Stimulated activated CD4-positive, alpha-beta T cell treated with anti-CD3 and anti-CD28 coated beads, Interleukin-1b, Interleukin-23, amount 100 ng/mL, for 1 hour (primary cell): ENCODE measurements at places on chromosomes 7 and 10.

GRCh38 chr10:28179006-28179742, 123.7 kb downstream of the MPP7 start:
- peak; percentile 5 for DNase-seq

- DNase-seq: no peak
These were observed 30.2 kb downstream of the ENTPD7 start for GRCh38 chr10:99689461-99689860.

DNA sequence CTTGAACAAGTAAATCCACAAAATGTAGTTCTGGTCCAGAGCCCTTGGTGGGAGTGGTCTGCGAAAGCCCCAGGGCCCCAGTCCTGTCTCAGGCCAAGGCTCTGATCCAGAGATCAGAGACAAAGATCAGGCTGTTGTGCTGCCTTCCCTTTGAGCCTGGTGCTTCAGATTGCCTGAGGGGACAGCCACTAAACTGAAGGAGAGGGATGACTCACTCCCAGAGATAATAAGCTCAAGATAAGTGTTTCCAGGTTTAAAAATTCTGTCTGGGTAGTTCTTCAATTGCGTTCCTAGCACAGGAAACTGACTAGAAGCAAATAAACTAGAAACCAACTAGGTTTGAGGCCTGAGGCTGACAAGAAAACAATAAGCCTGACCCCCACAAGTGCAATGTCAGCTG, 190.2 kb downstream of the RAMP3 start:
- DNase-seq: no peak

DNA sequence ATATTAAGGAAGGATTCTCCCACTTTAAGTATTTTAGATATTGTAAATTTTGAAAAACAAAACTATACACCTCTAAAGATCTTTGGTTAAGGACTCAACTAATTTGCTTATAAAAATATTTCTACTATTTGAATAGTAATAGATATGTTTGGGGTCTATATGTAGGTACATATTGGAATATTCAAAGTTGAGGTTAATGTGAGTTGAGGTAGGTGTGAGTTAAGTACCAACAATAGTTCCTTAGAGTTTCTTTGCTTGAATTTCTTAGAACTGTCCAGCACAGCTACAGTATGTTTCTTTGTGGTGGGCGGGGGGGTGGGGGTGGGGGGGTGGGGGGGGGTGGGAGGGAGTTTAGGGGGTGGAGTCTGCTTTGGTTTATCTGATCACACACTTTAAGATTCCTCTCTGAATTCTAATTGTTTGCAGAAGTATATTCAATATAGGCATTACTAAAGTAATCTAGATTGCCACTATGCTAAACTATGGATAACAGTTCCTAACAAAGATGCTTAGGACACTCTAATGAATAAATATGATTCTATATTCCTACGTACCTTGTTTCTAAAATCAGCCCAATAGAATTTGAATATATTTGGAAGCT, 2.1 kb downstream of the GRM3 start:
- DNase-seq: no peak

DNA sequence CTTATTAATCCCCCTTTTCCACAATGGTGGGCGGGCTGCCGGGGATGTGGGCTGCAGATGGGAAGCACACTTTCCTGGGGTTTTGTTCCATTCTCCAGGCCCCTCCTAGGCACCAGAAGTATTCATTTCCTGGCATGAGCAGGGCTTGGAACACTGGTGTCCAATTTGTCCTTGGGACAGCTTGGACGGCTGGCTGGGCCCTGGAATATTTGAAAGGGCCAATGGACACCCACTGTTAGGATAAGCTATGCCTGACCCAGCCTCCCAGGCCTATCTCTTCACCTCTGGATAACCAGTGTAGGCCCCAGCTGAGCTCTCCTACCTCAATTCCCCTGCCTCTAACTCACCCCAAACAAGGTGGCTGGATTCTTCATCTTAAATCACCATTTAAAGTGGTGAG, 354.9 kb downstream of the PTEN start:
- DNase-seq: no peak

GRCh38 chr7:151514461-151515275, 5.0 kb downstream of the RHEB start:
- no peak for DNase-seq

DNA sequence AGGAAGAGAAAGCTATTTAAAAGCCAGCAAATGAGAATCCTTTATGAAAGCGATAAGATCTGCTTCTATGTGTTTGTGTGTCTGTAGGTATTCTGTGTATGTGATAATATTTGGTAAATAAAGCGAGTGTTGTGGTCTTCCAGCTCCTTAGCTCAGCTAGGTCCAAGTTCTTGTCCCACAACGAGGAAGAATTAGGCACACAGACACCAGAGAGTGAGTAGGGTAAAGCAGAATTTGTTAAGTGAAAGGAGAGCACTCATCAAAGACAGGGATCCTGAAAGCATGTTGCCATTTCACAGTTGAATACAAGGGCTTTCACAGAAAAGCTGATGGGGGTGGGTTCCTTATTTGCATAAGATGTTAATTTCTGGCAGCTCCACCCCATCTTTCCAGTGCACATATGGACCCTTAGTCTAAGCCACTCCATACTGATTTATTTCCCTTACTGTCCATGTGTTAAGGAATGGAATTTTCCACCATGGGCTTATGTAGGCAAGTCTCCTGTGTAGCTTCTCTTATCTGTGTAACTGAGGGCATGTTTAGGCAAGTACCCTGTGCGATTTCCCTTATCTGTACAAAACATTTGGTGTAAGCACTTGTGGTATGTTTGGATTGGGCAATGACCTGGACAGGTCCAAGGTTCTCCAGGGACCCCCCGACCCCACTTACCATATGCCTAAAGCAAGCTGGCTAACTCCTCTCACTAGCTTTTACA, 165.9 kb upstream of the VIPR2 start:
- DNase-seq: no peak

DNA sequence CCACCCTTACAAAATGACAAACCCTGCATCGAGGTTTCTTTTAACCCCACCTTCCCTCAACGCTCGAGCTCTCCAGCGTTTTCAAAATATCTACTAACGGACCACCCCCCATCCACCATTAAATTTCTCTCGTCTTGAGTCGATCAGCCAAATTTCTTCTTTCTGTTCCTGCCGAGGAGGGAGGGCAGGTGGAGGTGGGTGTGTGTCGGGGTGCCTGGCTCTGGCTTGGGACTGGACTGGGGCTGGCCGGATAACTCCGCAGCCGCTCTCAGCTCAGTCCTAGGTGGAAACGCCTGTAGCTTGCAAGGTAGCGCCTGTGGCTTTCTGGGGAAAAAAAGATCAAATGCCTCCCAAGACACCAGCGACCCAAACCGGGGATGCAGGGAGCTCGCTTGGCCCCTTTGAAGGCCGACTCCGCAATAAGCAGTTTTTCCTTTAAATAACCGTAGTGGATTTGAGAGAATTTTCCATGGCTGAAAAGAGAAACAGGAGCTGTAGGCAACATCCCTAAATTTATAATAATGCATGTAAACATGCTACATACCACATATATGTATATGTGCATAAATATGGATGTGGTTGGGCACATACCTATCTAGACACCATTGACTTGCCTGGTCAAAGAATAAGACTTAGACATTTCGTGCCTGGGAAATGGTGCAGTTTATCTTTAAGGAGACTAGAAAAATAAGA, 1.9 kb upstream of the TMEM178B start:
- no peak for DNase-seq

DNA sequence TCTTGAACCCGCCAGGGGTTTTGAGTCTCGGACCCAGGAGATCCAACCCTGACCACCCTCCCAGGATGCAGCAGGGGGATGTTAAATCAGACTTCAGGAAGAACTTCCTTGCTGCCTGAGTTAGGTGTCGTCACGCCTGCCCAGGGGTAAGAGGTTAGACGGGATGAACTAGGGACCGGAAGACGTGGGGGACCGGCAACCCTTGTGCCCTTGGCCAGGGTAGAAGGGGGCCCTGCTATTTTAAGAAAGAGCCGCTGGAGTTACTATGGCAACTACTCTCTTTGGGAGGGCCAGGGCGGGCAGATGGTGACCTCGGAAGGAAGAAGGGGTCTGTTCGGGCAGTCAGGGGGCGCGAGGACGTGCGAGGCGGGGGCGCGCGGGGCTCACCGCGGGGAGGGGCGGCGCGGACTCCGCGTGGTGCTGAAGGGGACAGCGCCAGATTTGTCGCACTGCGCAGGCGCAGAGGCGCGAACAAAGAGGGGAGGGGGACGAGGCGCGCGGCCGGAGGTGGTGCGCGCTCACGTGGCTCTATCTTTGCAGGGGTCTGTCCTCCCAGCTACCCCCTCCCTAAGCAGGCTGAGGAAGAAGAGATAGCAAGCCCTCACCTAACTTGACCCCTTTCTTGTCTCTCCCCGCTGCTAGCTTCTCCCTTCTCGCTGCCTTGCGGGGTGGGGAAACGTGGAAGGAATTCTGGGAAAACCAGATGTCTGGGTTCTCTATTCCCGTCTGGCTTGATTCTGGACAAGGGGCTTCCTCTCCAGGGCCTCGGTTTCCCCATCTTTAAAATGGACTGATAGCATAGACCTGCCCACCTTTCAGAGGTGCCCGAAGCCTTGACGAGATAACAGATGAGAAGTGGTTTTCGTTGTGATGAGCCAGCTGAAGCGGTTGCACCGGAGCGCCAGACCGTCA, 940 bp upstream of the PSD start:
- DNase-seq: no peak

- DNase-seq: no peak
These were observed 125.3 kb upstream of the PARD3 start for GRCh38 chr10:34940436-34940835.

GRCh38 chr10:86337121-86337601, 29.4 kb downstream of the GRID1 start:
- no peak for DNase-seq

DNA sequence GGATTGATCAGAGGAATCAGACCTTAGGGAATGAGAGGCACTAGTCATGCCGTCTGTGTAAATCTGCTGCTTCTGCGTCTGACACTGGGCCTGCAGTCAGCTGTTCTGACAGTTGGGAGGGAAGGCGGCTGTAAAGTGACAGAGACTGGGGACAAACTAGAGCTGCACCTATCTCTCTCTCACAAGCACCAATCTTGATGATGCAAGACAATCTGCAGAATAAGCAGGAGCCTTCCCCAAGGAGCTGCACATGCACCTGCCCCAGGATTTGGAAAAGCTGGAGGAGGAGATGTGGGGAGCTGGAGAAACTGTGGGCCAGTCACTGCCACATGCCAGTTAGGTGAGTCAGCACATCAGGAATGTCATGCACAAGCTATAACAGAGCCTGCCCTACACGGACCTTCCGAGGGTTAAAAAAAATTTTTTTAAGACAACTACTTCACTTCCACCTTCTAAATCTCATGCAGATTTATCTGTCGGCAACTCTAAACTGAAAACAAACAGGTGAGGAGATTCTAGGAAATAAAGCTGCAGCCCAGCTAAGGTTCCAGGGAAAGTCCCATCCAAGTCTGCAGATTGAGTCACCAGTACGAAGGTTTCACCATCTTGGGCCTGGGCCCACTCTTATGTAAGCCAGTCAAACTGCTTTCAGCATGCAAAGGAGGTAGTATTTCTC, 39.2 kb downstream of the ENO4 start:
- no peak for DNase-seq

DNA sequence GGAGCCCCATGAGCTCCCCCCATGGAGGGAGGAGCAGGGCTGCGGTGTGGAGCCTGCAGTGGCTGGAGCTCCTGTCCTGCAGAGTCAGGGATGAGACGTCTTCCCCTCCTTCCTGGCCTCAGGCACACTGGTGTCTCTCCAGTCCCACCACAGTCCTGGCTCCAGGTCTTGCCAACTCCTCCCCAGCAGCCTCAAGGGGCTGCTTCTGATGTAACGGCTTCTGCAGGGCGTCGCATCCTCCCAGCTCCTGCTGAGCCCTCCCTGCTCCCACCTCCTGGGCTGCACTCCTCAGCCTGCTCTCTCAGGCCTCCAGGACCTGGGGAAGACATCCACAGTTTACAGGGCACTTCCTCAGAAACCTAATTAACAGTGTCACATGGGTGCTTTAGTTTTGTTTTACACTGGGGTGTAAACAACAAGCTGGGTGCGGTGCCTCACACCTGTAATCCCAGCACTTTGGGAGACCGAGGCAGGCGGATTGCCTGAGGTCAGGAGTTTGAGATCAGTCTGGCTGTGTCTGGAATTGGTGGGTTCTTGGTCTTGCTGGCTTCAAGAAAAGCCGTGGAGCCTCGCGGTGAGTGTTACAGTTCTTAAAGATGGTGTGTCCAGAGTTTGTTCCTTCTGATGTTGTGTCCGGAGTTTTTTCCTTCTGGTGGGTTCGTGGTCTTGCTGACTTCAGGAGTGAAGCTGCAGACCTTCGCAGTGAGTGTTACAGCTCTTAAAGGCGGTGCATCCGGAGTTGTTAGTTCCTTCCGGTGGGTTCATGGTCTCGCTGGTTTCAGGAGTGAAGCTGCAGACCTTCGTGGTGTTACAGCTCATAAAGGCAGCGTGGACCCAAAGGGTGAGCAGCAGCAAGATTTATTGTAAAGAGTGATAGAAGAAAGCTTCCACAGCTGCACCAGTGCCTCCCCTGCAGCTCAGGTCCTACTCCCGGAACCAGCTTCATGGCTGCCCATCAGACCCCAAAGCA, 95.0 kb downstream of the PAXIP1 start:
- no peak for DNase-seq

- peak; percentile 23 for DNase-seq
These were observed 598 bp downstream of the MCMBP start for GRCh38 chr10:119871881-119872609.

DNA sequence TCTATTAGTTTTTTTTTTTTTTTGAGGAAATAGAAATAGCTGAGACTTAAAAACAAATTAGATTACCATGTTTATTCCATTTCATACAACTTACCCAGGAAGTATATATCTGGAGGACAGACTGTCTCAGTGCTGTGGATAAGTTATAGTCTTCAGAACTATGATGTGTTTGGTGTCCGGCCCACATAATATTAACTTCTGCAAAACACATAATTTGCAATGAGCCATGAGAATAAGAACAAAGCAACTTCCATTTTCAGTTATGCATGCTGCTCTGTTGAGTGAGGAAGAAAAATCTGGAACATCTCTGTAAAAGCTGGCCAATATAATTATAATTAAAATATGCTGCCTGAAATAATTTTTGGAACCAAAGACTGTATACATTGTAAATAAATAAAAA, 130.9 kb downstream of the AGMO start:
- DNase-seq: no peak

DNA sequence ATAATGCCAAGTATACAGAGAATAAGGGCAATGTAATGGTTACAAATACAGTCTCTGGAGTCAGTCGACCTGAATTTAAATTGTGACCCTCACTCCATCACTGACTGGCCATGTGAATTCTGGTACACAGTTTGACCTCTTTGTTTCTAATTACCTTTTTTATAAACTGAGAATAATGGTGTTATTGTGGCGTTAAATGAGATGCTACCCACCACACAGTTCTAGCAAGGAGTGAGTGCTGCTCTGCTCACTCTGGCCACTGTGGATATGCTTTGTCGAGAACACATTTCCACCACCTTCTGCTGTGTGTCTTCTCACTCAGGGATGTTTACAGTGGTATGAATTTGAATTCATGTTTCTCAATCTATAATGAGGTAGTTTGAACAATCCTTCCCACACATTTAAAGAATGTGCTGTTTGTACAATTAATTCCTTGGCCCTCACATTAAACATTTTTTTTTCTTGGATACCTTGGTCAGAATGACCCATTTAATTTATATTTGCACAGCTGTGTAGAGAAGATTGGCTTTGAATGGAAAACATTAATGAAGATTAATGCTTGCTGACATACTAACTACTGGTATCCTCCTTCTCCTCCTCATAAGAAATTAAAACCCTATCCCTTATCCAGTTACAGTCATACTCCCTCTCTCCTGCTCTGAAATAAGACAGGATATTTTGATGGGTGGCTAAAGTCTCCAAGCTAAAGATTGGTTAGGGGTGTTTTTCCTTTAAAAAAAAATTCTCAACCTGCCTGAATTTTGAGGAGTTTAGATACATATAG, 42.4 kb downstream of the PLCE1 start:
- DNase-seq: no peak

- DNase-seq: no peak
These were observed 83.8 kb upstream of the TMEM168 start for GRCh38 chr7:112873831-112874553.
